Muscle of back (tissue), 13 donors: ENCODE measurements at places on chromosomes 1 and 21. TPM values are rescaled to one million over a fixed set of nuclear protein-coding genes. Genes with fewer than 3 reads are reported as not detected.

The SPATA46 gene
- not detected for polyA plus RNA-seq

The DIPK1A gene
- 14.0 TPM for polyA plus RNA-seq

The PAPPA2 gene
- polyA plus RNA-seq = 0.48 TPM

The HHAT gene
- polyA plus RNA-seq = 4.6 TPM

The RGS18 gene
- polyA plus RNA-seq = 0.80 TPM
